ENCODE measurements at places on chromosomes 1 and 21.

DNA sequence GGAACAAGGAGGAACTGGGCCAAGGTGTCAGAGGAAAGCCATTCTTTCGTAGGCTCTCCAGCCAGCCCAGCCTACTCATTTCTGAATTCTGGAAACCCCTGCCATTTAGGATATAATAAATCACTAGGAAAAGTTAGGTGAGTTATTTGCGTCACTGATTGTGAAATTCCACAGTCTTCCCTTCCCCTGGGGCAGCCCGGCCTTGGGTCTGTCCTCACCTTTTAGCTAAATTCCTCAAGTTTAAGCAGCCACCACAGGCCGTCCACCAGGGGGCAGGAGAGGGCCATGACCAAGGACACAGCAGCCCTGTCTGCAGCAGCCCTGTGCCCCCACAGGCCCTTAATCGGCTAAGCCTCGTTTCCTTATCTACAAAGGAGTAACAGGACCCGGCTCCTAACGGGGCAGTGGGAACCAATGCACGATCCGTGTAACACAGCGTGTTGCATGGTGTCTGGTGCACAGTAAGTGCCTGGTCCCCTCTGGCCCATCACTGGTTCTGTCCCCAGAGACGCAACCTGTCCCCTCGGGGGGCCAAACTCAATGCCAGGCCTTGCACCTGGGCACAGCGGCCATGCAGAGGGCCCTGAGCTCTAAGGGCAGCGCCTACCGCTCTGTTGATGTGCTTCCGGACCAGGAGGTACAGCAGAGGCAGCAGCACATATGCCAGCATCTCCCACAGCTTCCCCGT is 18.1 kb downstream of the GPR157 start:
- peak; percentile 94 for DNase-seq

GRCh38 chr1:27562534-27563340 is 41.2 kb downstream of the AHDC1 start:
- no peak for DNase-seq

GRCh38 chr21:31103163-31103562 is 64.9 kb upstream of the KRTAP19-8 start:
- DNase-seq = no peak

GRCh38 chr1:153698020-153698922 is 19.8 kb downstream of the NPR1 start:
- no peak for DNase-seq

DNA sequence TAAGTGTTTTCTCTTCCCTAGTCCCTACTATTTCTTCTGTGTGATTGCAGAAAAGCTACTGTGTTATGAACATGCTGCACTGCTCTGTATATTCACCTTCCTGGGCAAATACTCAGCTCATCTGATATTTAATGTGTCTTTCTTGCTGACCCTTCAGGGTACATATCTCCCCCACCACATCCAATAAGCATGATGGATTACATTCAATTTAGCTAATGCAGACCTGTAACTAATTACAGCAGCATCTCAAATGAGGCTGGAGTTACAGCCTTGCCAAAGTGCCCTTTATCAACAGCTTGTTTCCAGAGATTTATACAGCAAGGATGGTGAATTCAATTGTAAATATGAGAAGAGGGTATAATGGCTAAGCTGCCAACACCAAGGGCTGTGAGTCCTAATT is 144.0 kb downstream of the KCNH1 start:
- no peak for DNase-seq

GRCh38 chr1:156664767-156665411 is 12.3 kb downstream of the NES start:
- DNase-seq = no peak

DNA sequence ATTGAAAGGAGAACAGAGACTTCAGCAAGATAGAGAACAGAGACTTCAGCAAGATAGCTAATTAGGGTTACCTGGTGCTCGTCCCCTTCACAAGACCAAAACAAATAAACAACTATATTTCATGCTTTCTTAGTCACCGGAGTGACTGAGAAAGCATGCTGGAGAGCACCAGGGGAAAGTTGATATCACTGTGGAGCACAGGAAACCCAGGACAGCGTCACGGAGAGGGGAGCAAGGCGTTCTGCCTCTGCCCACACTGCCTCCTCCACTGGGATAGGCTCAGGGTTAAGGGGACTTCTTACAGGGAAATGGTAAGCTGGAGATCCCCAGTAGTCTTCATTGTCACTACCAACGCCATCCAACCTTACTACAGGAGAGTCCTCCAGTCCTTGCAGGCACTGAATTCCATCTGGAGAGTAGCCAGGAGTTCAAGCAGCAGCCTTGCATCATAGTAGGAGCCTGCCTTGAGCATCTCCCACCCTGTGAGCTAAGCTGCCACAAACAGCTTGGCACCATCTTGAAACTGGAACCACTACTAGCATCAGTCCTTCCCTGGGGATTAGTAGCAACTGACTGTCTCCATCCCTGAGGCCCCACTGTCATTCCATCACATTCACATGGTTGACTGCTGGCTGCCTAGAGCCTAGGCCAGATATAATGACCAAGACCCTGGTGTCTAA is 239.4 kb downstream of the PLPP3 start:
- DNase-seq = no peak

Measured in vagina (tissue), 2 donors.